Activated T-cell treated with anti-CD3 and anti-CD28 coated beads, Interleukin-2, amount 50 U/mL, for 72 hours (primary cell): ENCODE measurements at places on chromosomes 4 and X. TPM values are rescaled to one million over a fixed set of nuclear protein-coding genes. Genes with fewer than 3 reads are reported as not detected.

The NRK gene
- not detected for total RNA-seq

The IL13RA2 gene
- total RNA-seq, result not detected

The CDS1 gene
- total RNA-seq, result 0.28 TPM

The SPANXA2 gene
- total RNA-seq, result not detected

The KCNIP4 gene
- total RNA-seq, result not detected

The FGD1 gene
- total RNA-seq, result 0.32 TPM

The PCDH7 gene
- total RNA-seq, result not detected

The CCKAR gene
- not detected for total RNA-seq

The MMRN1 gene
- total RNA-seq, result not detected

The AFM gene
- not detected for total RNA-seq

The SPIN2B gene
- 10.6 TPM for total RNA-seq

The WWC2 gene
- total RNA-seq, result 3.7 TPM

The PCDH19 gene
- not detected for total RNA-seq

The GABRG1 gene
- not detected for total RNA-seq

The EVC2 gene
- total RNA-seq, result 2.2 TPM
